NCI-H2107 (cell line): ENCODE measurements at places on chromosomes 5 and 9.

- DNase-seq = no peak
Measured at GRCh38 chr5:150073086-150073625, 13.2 kb downstream of the CSF1R start.

GRCh38 chr5:88143693-88144218 lies 124.9 kb downstream of the TMEM161B start:
- no peak for DNase-seq

DNA sequence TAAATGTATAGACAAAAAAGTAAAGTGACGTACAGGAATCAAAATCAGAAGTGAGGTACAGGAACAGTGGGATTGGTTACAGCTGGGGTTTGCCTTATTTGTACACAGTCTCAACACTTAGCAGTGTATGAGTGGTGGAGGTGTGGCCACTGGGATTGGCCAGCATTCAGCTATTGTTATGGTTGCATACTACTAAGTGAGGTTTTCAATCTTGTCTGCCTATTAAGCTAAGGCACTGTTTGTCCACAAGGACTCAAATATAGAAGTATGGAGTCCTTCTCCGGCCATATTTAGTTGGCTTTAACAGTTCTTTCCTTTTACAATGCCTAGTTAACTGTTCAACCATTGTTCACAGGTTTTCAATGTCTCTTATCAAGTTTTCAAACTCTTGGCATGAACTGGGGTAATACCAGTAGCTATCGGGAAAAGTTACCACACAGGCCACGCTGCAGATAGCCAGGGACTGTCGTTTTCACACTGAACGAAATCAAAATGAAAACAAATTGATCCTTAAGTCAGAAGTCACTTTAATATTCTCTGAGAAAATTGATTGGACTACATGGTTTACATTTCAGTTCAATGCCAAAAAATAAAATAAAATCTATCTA lies 176.0 kb upstream of the FREM1 start:
- DNase-seq = no peak

- no peak for DNase-seq
Measured at GRCh38 chr5:90483206-90483605, 8.5 kb downstream of the POLR3G start.

- DNase-seq = no peak
Measured at GRCh38 chr5:119287547-119288111, 68.2 kb upstream of the TNFAIP8 start.

- no peak for DNase-seq
Measured at GRCh38 chr9:18208166-18209059, 265.5 kb upstream of the ADAMTSL1 start.

DNA sequence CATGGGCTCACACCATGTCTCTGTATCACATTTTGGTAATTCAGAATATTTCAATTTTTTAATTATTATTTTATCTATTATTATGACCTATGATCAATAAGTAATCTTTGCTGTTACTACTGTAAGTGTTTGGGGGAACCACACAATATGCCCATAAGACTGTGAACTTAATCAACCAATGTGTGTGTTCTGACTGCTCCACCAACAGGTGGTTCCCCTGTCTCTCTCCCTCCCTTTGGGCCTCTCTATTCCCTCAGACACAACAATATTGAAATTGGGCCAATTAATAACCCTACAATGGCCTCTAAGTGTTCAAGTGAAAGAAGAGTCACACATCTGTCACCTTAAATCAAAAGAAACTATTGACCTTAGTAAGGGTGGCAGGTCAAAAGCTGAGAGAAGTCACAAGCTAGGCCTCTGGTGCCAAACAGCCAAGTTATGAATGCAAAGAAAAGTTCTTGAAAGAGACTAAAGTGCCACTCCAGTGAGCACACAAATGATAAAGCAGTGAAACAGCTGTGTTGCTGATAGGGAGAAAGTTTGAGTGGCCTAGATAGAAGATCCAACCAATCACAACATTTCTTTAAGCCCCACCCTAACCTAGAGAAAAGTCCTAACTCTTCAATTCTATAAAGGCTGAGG lies 88.7 kb downstream of the DEPDC1B start:
- DNase-seq = no peak

GRCh38 chr5:61055434-61056006 lies 106.7 kb downstream of the SMIM15 start:
- no peak for DNase-seq

DNA sequence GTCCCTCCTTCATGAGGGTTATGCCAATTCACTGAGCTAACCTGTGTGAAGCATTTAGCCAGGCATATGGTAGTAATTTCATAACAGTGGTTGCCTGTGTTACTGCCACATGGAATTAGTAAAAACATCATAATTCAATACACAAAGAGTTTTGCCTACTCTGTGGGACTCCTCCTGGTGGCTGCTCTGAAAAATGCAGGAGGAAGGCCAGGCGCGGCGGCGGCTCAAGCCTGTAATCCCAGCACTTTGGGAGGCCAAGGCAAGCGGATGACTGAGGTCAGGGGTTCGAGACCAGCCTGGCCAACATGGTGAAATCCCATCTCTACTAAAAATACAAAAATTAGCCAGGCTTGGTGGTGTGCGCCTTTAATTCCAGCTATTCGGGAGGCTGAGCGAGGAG lies 547.3 kb downstream of the CDK5RAP2 start:
- no peak for DNase-seq

DNA sequence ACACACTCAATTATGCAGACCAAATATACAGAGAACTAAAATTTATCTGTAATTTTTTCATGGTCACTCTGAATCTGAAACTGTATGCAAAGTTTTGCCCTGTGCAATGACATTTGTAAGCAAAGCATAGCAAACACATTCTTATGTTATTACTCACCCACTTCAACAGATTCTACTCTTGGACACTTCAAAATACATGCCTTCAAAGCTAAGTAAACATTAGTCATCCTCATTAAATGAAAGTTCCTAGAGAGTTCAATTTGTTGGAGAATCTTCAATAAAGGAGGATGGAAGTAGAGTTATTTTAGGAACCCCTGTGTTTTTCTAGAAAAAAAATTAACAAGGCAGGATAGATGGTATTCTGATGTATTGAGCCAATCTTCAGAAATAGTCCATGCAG lies 639.7 kb upstream of the C9orf72 start:
- DNase-seq = no peak

DNA sequence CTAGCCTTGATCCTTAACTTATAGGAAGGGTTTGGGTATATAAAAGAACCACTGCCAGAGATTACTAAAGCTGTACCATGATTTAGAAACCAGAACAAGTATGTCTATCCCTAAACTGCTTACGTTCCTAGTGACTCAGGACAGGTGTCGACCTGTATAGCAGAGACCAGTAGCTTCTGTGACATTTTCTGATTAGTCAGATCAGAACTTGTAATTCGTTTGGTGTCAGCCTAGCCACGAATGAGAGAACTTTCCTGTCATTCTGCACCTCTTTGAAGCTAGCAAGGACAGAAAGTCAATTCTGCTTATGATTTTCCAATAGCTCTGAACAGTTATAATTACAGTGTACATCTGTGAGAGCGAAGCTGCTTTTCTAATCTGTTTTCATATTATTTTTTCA lies 39.5 kb downstream of the PRKACG start:
- no peak for DNase-seq
